ENCODE measurements at places on chromosomes 2 and 18.

DNA sequence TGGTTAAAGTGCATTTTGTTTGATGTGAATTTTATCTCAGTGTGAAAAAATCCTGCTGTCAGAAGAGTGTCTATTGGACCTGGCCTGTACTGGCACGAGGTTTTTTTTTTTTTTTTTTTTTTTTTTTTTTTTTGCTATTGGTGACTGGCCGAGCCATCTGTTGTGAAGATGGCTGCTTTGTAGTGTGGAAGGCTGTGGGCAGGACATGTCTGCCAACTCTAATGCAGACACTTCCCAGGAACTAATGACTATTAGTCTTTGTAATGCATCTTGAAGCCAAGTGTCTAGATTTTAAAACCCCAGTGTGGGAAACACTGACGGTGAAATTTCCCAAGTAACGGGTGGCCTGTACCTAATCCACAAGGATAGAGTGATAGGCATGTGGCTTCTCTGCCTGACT is 34.3 kb downstream of the ZAP70 start:
- no peak for DNase-seq

- peak; percentile 49 for DNase-seq
These were observed 135.7 kb downstream of the EVA1A start for GRCh38 chr2:75424936-75425619.

DNA sequence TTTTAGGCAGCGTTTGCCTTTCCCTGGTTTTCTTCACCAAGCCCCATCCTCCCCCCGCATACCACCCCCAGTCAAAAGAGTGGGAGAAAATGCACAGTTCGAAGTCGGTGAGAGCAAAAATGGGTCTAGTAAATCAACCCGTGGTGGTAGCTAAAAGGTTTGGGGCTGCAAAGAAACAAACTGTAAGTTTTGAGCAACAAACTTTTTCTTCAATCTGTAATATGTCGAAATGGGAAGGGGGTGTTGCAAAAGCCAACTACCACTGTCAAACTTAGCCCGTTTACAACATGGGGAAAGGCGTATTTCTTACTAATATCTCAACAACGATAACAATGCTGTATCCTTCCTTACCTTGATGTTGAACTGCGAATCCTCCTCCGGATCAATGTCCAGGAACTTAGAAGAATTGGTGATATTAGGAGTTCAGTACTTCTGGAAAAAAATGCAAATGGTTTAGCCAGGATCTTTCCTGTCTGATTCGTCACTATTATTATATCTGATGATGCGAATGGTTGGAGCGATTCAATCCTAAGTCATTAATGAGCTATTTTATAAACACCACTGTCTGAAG is 2.4 kb upstream of the SATB2 start:
- no peak for DNase-seq

GRCh38 chr2:182971820-182972547 is 66.3 kb downstream of the NCKAP1 start:
- DNase-seq, result no peak

DNA sequence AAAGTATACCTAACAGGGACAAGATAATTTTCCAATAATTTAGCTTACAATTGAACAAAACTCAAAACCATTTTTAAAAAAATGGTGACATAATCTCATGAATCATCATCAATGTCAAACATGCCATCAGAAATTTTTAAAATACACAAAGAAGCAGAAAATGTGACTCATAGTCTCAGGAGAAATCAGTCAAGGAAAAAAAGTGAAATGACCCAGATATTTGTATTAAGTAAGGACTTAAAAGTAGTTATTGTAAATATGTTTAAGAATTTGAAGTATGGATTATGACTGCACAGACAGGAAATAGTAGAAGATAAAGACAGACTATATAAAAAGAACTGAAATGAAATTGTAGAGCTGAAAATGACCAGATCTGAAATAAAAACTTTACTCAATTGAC is 473.9 kb upstream of the SYT4 start:
- no peak for DNase-seq

DNA sequence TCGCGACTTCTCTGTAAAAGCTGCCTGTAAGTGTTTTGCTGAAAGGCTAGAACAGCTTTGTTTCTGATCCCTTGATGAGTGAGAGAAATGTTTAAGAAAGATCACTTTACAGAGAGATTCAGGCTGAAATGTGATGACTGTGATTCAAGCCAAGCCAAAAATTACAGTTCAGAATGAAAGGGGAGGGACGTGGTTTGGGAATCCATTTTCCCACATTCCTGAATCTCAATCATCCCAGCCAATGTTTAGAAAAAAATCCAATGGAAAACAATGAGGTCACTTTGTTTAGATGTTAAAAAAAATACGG is 416.7 kb downstream of the ARHGAP15 start:
- DNase-seq, result peak; percentile 69

DNA sequence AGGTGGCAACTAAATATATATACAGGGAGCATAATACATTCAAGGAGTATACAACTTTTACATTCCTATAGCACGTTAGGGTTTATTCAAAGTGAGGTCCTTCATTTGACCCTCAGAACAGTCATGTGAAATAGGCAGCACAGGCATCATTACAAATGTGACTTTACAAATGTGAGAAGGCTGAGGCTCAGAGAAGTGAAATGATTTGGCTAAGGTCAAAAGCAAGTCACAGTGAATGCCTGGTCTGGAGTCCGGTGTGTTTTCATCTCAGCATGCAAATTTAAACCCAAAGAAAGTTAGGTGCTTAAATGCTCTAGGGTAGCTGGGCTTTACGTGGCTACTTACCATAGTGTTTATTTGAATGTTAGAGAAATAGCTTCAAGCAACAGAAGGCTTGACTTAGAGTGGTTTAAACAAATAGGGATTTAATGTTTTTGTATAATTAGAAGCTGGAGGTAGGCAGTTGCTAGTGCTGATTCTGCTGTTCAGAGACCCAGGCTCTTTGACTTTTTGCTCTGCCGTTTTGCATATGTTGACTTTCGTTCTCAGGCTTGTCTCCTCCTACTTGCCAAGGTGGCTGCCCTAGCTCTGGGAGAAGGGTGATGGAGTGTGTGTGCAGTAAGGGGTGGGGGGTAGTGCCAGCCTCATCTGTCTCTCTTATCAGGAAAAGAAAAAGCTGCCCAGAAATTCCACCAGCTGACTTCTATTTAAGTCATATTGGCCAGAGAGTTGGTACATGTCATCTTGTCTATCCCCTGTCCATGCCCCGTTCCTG is 89.2 kb downstream of the PLCL1 start:
- DNase-seq, result no peak

DNA sequence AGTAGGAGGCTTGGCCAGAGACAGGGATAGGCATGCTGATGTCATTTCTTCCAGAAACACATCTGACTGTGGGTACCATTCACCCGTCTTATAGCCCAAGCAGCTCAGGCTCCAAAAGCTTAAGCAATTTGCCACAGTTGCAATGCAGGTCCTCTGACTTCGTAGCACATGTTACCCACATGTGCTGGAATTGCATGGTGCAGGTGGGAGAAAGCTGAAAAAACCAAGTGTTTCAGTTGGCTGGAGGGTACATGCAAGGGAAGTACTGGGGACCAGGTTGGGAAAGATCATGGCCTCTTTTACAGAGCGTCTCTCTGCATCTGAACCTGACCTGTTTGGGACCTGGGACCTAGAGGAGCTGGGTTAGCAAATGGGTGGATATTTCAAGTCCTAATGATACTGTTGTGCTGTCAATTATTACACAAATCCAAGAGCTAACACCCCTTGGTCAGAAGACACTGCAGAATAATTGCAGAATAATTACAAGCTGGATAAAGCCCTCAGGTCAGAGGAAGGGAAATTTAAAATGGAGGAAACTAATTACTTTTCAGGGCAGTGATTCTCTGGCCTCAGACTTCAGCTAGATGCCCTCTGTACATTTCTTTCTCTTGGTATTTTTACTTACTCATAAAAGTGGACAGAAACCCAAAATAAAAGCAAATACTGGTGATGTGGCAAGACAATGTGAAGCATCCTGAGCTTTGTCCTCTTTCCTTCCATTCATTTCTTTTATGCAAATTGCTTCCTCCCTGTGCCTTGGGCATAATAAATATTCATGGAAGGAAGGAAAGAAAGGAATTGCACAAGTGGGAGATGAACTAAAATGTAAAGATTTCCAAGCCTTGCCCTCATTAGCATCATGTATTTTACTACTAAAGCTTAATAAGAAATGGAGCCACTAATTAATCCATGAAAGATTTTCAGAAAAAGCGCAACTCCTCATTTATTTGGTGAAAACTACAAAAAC is 45.6 kb upstream of the TTC39C start:
- no peak for DNase-seq

- DNase-seq, result no peak
These were observed 24.6 kb upstream of the ACAA2 start for GRCh38 chr18:49837889-49838288.

- no peak for DNase-seq
These were observed 38.2 kb downstream of the RTN4 start for GRCh38 chr2:55011831-55012671.

DNA sequence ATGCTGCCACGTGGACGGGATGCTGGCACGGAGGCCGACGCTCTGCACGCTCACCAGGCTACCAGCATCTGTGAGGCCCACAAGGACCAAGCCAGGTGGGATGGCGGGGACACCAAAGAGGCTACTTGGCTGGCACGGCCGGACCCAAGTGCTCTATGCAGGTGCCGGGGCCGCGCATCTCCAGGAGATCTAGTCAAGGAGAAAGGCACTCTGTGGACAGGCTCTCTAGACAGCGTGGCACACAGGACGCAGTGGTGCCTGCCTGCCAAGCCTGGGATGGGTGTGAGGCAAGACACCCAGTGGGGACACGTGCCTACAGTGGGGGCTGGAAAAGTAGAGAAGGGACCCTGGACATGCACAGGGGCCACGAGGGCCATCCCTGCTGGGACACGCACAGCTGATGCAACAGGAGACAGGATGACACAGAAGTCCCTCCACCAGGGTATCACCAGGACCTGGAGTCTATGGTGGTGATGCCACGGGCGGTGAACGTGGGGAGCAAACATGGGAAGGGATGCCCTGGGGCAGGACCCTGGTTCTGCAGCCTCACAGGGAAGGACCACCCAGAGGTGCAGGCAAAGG is 28.5 kb downstream of the ZNF516 start:
- no peak for DNase-seq

GRCh38 chr2:182586426-182586825 is 129.6 kb upstream of the DNAJC10 start:
- no peak for DNase-seq

- no peak for DNase-seq
These were observed 99.0 kb upstream of the CHAC2 start for GRCh38 chr2:53668624-53669026.

DNA sequence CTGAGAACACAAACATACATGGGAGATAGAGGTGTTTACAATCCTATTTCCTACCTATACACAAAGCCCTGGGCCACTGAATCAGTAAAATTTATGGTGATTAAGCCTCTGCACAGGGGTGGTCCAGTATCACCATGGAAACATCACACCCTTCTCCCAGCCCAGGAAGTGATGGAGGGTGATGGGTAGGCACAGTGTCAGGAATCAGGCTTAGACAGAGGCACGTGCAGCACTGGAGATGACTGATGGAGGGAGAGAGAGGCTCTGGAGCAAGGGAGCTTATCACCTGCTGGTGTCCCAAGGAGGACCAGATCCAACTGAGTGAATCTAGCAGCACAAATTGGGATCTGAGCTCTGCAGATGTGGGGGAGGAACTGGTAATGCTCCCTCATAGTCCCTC is 117.2 kb downstream of the RPIA start:
- DNase-seq, result no peak

GRCh38 chr18:77102259-77103040 is 30.1 kb downstream of the MBP start:
- DNase-seq, result peak; percentile 69

GRCh38 chr2:147663962-147664361 is 180.9 kb upstream of the ACVR2A start:
- no peak for DNase-seq

DNA sequence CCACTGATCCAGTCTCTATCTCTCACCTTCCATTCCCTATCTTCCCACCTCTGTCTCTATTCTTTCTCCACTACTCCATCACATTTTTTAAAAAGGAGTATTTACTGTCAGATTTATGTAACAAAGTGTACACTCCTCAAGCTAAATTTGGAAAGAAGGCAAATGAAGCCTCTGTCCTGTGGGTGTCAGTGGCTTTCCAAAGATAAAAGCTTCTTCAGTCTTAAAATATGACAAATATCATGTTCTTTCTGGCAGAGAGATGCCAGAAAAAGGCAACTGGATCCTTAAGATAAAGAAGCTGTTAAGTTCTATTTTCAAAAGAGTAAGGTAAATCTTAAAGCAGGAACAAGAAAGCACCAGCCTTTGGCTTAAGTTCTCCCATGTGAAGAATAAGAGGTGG is 7.1 kb downstream of the DUSP11 start:
- no peak for DNase-seq

DNA sequence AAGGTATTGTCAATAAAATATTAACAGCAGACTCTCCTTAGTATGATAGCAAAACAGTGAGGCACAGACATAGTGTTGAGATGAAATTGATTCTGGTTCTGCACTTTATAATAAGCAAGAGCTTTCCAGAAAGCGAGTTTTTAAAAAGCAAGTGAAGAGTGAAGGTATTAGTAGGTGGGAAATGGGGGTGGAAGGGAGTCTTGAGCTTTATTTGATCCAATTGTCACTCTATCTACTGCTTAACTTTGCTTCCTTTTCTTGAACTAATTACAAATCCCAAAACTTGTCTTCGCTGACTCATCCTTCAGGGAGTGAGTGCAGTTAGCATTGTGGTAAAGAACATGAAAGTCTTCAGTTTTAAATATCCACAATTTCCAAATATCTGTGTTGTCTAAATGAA is 120.6 kb upstream of the BOD1L2 start:
- no peak for DNase-seq

DNA sequence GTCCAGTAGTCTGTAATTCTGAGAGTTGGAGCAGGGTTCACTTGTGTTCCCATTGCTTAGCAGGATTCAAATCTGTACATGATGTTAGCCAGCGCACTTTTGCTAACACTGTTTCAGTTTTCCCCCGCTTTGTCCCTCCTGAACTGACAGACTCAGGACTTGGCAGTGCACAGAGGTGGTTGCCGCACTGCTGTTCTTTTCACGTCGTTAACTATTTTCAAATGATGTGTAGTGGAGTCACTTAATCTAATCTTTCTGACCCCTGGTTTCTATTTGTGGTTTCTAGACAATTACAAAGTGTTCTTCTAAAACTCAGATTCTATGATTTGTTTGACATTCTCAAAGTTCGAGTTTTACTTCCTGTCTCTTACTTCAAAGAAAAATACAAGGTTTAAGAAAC is 234.5 kb downstream of the RBM43 start:
- no peak for DNase-seq

GRCh38 chr2:2000018-2000723 is 255.9 kb upstream of the PXDN start:
- peak; percentile 55 for DNase-seq

DNA sequence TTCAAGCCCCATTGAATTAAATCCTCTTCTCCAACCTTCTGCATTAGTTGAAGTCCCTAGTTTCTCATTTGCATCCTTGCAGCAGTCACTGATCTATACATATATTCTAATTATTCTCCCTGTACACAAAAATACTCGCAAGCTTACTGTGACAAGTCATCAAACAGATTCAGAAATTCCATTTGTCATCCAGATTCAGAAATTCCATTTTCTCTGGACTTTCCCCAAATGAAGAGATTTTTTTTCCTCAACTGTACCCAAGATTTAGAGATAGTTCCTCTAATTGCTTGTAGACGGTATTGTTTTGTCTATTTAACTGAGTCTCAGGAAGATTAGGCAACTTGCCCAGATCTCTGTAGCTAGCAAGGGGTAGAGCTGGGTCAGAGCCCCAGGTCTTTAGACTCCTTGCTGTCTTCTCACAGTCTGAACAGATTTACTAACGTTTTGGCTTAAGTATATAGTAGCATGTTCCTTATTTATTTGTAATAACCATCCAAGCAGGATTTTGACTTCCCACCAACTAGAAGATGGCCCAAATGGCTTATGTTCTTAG is 34.2 kb downstream of the RAB12 start:
- no peak for DNase-seq

All from SJSA1 (cell line).